Femur (tissue), 1 donor: ENCODE measurements at places on chromosomes 12 and 14.

DNA sequence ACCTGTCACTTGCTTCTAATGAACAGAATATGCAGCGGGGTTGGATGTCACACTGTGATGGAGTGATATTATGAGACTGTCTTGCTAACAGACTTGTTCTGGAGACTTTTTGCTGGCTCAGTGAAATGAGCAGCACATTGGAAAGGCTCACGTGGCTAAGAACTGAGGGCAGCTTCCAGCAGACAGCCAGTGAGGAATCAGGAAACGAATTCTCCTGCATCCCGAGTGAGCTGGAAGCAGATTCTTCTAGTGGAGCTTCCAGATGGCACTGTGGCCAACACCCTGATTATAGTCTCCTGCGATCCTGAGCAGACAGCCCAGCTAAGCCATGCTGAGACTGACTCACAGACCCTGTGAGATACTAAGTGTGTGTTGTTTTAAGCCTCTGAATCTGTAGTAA, 16.1 kb upstream of the TSPAN9 start:
- no peak for DNase-seq

DNA sequence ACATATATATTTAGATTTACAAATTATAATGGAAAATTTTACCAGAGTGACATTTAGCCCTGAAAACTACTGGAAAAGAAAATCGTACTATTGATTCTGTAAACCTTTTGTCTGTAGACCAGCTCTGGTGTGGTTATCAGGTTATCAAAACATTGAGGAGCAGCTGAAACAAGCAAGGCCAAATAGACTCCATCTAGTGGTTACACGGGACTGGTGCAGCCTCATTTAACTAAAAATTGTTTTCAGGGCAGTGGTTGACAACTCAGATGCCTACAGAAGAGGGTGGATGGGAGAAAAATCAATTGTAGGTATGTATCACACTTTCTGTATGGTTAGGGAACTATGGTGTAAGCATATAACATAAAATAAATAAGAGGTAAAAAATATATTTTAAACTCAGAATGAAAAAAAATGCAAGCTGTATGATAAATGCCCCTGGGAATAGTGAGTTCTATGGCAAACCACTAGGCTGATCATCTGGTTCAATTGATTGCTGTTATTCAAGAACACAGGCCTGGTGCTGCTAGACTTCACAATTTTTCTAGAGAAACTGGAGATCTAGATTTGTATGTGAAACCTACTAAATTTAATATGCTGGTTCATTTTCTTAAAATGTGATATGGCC, 51.2 kb downstream of the ACSS3 start:
- DNase-seq, result no peak

DNA sequence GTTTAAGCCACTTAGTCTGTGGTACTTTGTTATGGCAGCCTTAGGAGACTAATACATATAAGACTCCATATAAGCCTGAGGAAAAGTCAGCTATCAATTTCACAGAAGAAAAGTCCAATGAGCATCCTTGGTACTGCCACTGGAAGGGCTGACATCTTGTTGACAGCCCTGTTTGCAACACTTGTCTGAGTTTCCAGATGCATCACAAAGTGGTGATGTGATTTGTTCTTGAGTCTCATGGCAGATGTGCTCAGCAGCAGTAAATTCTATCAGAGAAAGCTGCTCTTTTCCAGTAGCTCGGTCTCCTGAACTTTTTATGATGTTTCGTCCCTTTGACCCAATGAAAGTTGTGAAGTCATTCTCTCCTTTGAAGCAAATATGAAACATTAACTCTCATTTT, 54.3 kb downstream of the STON2 start:
- no peak for DNase-seq

DNA sequence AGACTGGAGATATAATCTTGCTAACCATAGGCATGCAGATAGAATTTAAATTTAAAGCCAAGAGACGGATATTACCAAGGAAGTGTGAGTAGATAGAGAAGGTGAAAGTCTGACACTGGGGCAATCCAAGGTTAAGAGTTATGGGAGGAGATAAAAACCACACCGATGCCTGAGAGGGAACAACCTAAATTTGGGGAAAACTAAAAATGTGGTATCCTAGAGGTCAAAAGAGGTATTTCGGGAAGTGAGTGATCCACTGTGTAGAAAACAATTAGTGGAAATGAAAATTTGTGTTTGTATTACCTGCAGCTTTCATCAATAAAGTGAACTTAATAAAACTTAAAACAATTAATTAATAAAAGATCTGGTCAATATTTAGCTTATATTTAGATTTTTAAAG, 269.0 kb upstream of the RPL10L start:
- DNase-seq, result no peak

GRCh38 chr14:104925855-104926609, 1.4 kb downstream of the PLD4 start:
- no peak for DNase-seq

DNA sequence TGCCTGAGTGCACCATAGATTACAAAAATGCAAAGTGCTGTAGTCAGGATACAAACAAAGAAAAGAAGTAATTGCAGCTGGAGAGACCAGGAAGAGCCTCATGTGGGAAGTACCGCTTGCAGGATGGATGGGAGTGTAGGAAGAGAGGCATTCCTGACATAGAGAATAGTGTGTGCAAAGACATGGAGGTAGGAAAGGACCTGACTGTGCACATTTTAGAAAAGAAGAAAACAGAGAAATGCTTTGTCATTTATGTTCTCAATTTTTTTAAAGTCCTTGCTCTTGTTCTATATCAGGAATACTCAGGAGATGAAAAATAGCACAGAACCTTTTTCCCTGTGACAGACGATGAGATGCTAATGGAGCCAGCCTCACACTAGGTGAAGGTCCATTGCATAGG, 358.7 kb upstream of the TMPO start:
- no peak for DNase-seq

GRCh38 chr12:13208533-13209435, 12.3 kb downstream of the EMP1 start:
- DNase-seq, result no peak
